ENCODE measurements at places on chromosomes 2 and 18.

DNA sequence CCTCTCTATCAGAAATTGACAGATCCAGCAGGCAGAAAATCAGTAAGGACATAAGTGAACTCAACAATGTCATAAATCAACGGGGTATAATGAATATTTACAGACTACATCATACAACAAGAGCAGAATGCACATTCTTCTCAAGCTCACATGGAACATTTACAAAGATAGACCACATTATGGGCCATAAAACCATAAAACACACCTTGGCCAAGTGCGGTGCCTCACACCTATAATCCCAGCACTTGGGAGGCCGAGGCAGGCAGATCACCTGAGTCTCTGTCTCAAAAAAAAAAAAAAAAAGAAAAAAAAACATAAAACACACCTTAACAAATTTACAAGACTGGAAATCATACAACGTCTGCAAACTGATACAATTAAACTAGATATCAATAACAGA is 36.7 kb downstream of the FBXO15 start:
- DNase-seq, result no peak

- no peak for DNase-seq
Observed at GRCh38 chr18:23661735-23662308, 889 bp downstream of the ANKRD29 start.

DNA sequence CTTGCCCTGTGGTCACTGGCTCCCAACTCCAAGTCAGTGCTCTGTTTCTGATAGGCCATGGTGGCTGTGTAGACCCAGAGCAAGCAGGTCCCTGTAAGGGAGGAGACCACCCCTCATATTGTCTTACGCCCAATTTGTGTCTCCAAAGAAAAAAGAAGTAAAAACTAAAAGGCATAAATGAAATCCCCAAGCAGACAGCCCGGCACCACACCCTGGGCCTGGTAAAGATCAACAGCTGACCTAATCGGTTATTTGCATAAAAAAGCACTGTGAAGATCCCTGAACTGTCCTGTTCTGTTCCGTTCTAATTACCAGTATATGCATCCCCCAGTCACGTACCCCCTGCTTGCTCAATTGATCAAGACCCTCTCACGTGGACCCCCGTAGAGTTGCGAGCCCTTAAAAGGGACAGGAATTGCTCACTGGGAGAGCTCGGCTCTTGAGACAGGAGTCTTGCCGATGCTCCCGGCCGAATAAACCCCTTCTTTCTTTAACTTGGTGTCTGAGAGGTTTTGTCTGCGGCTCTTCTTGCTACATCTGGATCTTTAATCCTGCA is 364.1 kb upstream of the HS6ST1 start:
- DNase-seq, result no peak

DNA sequence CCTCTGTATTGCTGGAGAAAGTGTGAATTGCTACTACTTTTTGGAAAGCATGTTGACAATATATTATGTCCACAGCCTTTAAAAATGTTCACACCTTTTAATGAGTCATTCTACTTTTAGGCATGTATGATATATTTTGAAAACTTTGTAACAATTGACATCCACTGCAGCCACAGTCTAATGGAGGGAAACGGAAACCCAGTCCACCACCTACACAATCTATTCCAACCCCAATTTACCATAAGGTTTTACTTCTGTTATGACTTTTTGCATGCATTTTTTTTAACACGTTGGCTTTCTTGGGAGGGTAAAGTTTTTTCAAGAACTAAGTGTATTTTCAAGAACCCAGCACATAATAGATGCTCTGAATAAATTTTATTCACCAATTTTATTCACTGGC is 38.5 kb upstream of the ATP8B1 start:
- no peak for DNase-seq

- DNase-seq, result no peak
Observed at GRCh38 chr2:112277596-112278220, 2.3 kb downstream of the ZC3H6 start.

DNA sequence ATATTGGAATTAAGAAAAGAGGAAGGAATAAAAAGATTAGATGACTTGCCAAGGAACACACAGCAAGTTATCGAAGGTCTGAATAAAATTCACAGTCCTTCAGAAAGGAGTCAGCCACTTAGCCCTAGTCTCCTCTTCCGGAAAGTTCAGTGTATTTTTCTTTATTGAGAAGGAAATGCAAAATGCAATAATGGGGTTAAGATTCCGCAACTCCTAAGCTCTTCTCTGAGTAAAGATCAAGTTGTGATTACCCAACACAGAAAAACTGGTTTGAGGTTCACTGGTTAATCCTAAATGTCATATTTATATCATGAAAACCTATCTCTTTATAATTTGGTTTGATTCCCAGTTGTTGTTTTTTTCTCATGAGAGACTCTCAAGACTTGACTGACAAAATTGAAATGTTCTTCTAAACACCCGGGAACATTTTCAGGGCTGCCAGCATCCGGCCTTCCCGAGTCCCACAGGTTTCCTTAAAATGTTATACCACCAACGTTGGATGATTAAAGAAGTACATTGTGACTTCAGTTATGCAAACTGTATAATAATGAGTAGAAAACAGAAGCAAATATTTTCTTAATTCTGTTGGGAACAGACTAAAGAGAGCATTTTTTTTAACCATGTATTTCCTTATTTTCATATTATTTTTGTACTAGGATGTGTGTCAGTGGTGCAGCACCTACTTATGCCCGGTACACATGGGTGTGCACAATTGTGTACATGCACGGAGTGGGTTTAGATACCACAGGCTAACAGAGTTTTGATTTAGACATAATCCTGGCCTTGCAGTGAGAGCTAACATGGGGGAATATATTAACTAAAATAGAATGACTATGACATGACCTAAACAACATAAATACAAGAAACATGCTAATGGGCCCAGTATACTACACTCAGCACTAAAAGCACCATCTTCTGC is 100.2 kb downstream of the STK39 start:
- no peak for DNase-seq
